ENCODE measurements at places on chromosomes 12 and 14.

- DNase-seq: no peak
Observed at GRCh38 chr14:21997300-21997699, 323.7 kb upstream of the OR4E1 start.

DNA sequence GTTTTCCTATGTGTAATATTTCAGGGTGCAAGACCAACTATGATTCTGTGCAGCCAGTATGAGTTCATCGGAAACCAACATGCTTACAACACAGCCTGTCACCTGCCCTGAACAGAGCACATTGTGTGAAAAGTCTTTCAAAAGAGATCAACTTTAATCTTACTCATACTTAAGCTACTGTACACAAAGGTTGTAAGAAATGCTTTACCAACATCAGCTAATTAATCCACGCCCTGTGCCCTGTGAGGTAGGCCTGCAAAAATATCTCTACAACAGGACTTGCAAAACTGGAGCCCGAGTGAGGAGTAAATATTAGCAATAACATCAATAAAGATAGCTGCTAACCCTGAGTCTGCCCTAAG is 15.1 kb downstream of the APPL2 start:
- DNase-seq: no peak

GRCh38 chr12:72511498-72511897 is 239.3 kb downstream of the TRHDE start:
- DNase-seq: no peak

- no peak for DNase-seq
Observed at GRCh38 chr14:80906336-80906735, 35.2 kb downstream of the CEP128 start.

DNA sequence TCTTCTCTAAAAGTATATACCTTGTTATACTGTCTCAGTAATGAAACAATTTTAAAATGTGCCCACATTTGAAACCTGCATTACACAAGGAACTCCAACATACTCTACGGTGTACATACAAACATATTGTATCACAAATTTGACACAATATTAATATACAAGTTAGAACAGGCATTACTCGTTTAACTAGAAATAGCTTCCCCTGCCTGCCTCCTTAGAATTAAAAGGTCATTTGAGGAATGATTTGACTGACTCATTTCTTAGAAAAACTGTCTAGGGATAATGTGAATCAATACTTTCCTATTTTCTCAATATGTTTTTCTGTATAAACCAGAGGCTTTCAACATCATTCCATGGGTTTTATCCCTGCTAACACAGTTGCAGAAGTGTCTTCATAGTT is 73.7 kb downstream of the STON2 start:
- DNase-seq: no peak

DNA sequence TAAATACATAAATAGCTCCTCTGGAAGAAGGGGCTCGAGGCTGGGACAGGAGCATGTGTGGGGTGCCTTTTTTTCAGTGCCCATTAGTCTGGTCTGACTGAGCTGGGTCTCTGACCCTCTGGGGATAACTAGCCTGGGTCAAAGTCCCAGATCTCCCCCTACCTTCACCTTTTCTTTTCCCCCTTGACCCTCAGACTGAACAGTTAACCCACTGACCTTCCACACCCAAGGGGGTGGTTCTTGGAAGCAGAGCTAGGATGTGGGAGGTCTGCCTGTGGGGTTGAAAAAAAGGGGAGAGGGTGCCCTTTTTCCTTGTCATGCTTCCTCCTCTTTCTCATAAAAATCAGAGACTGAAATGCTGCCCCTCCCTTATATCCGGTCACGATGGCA is 925 bp upstream of the GLI1 start:
- no peak for DNase-seq

DNA sequence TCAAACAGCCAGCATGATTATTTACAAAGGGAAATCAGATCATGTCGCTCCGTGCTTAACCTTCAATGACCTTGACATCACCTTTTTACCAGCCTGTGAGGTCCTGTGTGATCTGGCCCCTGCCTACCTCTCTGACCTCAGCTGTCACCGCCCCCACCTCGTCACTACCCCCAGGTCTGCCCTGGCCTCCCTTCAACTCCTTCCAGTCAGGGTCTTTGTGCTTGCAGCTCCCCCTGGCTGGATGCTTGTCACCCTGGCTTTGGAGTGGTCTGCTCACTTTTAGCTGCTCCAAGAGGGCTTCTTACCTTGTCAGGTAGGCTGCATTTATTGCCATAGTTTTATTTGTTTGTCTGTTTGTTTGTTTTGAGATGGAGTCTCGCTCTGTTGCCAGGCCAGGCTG is 8.2 kb upstream of the MAX start:
- DNase-seq: no peak

Measured in GM18507 (cell line).